ENCODE measurements at places on chromosomes 5 and 9. TPM values are rescaled to one million over a fixed set of nuclear protein-coding genes. Genes with fewer than 3 reads are reported as not detected.

The CHSY3 gene
- 0.56 TPM for total RNA-seq

The PCDHGB6 gene
- 1.1 TPM for total RNA-seq

The GFPT2 gene
- total RNA-seq, result 3.9 TPM

The PDZD2 gene
- total RNA-seq, result 5.9 TPM

The S1PR3 gene
- 0.70 TPM for total RNA-seq

Measured in airway epithelial cell (primary cell).